ENCODE measurements at places on chromosomes 12 and 14.

GRCh38 chr14:91444335-91445020, 26.9 kb upstream of the CCDC88C start:
- DNase-seq = no peak

GRCh38 chr14:78581229-78581628, 411.1 kb downstream of the NRXN3 start:
- DNase-seq = no peak

DNA sequence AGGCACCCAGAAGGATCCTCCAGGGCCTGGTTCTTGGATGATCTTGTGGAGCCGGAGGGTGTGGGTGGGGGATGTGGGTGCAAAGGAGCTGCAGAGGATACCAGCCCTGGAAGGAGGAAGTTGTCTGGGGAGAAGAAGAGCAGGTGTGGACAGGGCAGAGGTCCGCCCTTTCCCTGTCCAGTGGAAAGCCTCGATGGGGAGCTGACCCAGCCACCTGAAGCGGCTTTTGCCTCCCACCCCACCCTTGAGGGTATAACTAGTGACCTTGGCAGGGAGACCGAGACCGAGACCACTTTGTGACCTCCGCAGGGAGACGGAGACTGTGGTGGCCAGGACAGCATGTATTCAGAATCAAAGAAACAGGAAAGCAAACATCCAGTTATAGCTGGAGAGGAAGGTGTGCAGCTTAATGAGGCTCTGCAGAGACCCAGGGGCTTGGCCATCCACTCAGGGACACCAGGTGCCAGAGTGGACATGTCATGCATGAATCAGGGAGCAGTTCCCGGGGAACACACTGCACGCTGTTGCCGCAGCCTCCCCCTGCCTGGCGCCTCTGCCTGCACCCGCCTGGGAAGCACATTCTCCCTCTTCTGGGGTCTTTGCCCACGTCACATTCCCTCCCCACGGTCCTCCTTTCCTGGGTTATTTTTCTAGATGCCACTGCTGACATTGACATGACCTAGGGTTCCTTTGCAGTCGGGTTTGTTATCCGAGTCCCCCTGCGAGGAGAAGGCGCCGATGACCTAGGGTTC, 87.7 kb downstream of the ADGRD1 start:
- DNase-seq = no peak

- no peak for DNase-seq
Measured at GRCh38 chr14:61733972-61734371, 28.2 kb upstream of the SNAPC1 start.

GRCh38 chr14:71692496-71692895, 239.7 kb upstream of the RGS6 start:
- DNase-seq = no peak

- DNase-seq = no peak
Measured at GRCh38 chr14:79570648-79571047, 640.7 kb downstream of the DIO2 start.

GRCh38 chr12:101813117-101813516, 17.6 kb downstream of the GNPTAB start:
- no peak for DNase-seq

Data from activated naive CD4-positive, alpha-beta T cell treated with anti-CD3 and anti-CD28 coated beads for 36 hours (primary cell).